ENCODE measurements at places on chromosomes 13 and 19.
A peak's percentile ranks its signal among the peaks of the same experiment; 100 is the strongest.

DNA sequence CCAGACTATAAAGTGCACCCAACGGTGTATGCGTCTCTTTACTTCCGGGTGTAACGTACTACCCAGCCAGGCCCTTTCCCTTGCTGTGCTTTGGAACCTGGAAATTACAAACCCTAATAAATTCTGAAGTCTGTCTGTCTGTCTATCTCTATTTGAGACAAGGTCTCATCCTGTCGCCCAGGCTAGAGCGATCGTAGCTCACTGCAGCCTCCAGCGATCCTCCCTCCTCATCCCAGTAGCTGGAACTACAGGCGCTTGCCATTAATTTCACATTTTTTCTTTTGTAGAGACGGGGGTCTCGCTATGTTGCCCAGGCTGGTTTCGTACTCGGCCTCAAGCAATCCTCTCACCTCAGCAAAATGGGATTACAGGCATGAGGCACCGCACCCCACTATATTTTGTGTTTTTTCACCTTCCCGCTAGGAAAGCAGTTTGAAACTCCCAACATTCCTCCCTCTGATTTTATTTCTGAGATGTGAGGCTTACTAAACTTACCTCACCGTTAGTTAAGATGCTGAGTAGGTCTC is 469 bp upstream of the RNF6 start:
- DNase-seq = peak; percentile 50

- DNase-seq = no peak
Observed at GRCh38 chr19:11047866-11048265, 41.4 kb upstream of the LDLR start.

GRCh38 chr19:13026462-13027370 is 31.4 kb downstream of the NFIX start:
- no peak for DNase-seq

DNA sequence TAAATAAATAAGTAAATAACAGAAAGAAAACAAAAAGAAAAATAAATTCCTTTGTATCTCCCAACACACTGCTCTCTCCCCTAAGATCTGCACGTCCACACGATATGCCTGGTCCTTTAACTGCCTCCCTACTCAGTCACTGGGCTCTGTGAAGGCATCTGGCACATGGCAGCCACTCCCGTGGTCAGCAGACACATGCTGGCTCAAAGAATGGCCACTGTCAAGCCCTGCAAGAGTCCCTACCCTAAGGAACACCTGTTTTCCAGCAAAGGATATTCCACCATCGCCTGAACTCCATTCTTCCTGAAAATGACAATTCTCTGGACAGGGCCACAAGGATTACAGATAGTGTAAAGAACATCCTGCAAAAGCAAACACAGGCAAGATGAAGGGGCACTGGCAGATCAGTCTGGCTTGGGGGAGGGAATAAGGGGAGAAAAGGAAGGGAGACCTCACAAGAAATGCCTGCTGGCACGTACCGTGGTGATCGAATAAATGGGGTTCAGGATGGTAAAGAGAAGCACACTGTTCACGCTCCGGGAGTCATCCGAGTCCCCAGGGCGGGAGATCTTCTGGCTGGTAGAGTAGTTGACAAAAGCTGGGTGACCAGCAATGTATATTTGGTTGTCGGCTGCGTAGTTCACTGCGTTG is 4.3 kb downstream of the HNRNPL start:
- no peak for DNase-seq

- no peak for DNase-seq
Observed at GRCh38 chr13:71285700-71286099, 581.3 kb downstream of the DACH1 start.

GRCh38 chr19:42606660-42607351 is 12.1 kb upstream of the CEACAM8 start:
- peak; percentile 20 for DNase-seq

DNA sequence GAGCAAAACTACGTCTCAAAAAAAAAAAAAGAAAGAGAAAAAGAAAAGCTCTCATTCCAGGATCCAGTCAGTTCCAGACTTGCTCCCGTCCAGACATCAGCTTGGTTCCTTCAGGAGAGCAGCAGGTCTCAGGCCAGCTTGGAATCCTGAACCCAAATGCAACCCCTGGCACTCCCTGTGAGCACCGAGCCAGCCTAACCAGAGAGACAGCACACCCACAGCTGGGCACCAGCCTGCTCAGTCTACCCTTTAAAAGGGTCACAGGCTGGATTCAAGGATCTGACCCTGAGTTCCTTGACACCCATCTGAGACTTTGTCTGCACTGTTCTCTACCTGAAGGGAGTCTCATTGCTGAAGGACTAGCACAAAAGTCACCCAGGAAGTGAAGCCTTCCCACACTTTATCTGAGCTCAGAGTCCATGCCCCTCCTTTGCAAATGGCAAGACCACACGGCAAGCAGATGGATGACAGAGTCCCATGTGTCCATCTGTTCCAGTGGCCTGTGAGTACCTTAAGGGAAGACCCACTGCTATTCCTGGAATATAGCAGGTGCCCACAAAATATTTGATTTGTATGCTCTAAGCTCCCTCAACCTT is 1.4 kb downstream of the PEPD start:
- no peak for DNase-seq

DNA sequence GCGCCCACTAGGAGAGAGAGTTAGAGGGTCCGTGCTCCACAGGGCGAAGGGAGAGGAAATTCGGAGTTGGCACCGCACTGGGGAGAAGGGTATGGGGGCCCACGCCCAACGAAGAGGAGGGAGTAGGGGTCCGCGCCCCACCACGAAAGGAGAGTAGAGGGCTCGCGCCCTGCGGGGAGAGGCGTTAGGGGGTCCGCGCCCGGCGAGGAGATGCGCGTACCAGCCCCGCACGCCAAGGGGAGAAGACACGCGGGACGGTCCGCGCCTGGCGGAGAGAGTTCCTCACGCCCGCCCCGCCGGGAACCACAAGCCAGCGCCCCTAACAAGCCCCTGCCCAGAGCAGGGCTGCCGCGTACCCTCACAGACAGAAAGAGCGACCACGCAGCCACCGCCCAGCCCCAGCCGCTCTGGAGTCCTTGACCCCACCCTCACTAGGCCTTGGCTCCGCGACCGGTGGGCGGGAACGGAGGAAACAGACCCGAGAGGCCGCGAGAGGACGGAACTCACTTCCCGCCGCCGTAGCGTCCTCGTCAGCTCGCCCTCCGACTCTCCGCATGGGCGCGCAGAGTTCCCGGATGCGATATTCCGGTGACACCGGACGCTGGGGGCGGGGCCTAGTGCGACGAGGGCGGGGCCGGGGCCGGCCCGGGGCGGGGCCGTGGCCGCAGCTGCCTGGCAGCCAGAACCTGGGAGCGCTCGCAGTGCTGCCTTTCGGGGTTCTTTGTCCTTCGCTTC is 20.0 kb upstream of the ZSCAN18 start:
- no peak for DNase-seq

All from NCI-H1694 (cell line).